ENCODE measurements at places on chromosomes 2 and 18. TPM values are rescaled to one million over a fixed set of nuclear protein-coding genes. Genes with fewer than 3 reads are reported as not detected.

GRCh38 chr2:169065864-169066517 lies 3.4 kb upstream of the DHRS9 start:
- no peak for DNase-seq

Gene ZSWIM2
- not detected for total RNA-seq

Gene LRATD1
- total RNA-seq = 0.28 TPM

DNA sequence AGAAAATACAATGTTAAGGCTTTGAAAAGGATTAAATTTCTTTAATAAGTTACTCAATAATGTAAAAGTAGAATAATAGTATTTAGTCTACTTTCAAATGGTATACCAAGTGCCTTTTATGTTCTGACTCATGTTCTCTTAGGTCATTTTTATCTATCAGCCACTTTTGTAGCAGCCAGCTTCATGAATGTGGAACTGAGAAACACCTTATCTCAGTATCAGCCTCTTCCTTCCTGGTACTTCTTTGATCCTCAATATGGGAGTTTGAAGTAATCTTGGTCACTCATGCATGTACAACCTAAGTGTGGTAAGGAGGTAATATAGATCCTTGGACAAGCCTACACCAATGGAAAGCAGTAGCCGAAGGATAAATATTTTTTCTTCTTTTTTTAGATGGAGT lies 180.4 kb upstream of the NRXN1 start:
- no peak for DNase-seq

DNA sequence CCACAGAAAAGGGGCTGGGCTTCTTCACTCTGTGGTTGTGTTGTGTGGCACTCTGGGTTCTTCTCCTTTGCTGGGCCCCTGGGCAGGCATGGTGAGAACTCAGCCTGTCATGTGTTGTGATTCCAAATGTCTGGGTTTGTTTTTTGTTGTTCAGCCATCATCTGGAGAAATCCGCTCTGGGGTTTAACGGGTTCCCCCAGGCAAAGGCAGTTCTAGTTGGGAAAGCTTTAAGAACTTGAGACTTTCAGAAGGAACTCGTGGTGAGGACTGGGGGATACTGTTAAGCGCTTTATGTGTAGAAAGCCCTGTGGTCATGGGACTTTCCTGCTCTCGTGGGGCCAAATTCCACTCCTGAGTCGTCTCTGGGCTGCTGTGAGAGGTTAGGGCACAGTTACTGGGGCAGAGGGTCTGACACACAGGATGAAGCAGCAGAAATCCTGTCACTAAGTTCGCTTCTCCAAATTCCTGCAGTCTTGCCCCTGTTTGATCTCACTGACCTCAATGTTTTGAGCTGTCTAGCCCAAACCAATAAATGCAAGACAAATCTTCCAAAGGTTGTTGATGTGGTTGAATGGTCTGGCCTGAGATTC lies 87.7 kb downstream of the RAPGEF4 start:
- no peak for DNase-seq

GRCh38 chr2:236654496-236654895 lies 84.9 kb downstream of the ACKR3 start:
- DNase-seq = no peak

DNA sequence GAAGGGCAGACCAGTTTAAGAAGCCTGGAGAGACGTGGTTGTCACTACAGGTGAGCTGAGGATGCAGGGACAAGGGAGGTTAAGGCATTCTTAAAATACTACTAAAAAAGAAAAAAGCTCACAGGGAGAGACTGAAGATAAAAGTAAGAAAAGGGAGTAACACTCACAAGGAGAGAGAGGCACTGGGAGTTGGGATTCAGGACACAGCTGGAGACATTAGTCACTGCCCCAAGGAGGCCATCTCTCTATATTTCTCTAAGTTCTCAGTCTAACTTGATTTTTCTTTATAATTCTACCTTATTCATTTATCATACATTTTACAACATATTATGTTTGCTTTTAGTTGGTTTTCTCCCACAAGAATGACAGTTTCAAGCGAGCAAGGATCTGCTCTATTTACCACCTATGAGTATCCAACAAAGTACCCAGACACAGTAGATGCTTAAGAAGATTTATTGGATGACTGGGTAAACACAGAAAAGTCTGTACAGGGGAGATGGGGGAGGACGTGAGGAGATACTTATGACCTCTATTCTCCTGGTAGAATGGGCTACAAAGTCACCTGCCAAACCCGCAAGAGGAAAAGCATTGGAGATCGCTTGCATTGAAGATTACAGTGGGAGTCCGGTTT lies 2.2 kb downstream of the SERPINE2 start:
- DNase-seq = no peak

DNA sequence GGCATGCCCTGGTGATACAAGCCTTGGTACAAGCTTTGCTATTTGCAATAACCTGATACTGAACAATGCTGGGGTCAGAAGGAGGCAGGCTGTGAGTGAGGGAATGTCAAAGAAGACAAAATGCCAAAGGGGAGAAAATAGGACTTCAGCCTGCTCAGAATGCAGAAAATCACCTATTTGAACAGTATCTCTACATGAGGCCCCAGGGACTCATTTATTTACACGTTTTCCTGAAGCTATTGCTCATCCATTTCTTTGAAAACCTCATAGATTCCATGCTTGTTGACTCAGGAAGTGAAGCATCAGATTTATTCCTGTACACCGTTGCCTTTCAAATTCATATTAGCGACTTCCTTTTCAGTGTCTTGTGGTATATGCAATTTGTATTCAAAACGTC lies 69.4 kb upstream of the CBLN2 start:
- DNase-seq = no peak

Gene IL36RN
- not detected for total RNA-seq

Gene EMILIN1
- 26.5 TPM for total RNA-seq

DNA sequence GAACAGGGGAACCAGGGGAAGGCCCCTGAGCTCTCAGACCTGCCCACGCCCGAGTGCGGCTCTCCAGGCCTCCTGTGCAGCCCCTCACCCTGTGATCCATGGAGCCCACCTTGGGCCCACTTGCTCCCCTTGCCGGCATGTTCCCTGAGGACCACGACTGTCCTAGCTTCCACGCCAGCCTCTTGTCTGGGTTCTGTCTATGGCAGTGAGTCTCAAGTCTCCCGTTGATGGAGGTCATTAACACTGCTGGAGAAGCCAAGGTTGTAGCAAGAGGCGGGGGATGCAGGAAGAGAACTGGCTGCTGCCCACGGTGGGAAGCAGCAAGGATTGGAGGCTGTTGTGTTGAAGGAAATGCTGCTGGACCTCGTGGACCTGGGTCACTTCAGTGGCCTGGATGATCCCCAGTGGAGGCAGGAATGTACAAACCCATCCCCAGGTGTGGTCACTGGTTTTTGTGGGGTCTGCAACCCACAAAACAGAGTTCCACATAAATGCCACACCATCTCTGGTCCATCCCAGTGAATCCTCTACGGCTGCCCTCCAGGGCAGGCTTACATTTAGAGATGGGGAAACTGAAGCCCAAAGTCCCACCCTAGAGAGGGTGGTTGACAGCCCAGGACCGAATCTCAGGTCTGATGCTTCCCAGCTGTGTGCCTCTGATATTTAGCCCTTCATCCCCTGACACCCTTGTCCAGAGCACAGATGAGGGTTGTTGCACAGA lies 150.3 kb downstream of the NDUFA10 start:
- no peak for DNase-seq

DNA sequence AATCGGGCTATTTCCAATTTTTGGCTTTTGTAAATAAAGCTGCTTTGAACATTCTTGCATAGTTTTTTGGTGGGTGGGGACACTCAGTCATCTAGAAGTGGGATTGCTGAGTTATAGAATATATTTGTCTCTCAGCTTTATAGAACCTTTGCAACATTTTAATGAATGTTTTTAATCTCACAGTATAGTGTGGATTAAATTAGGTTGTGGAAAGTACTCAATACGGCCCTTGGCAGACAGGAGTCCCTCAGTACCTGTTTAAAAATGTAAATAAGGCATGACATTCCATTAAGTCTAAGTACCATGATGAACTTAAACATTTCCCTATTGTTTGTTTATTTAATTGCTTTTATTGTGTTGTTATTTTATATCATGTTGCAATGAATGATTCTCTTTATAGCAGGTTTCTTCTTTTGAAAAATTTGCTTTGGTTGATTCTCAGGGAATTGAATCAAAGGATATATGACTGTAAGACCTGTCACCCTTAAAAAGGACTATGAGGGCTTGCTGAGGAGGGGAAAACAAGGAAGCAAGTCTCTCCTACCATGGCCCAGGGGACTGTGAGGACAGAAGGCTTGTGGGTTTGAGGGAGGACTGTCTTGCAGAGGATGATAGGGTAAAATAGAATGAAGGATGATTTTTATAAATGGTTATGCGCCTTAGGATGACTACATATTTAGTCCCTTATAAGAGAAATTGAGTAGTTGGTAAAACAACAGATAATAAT lies 165.1 kb downstream of the RPIA start:
- DNase-seq = no peak

DNA sequence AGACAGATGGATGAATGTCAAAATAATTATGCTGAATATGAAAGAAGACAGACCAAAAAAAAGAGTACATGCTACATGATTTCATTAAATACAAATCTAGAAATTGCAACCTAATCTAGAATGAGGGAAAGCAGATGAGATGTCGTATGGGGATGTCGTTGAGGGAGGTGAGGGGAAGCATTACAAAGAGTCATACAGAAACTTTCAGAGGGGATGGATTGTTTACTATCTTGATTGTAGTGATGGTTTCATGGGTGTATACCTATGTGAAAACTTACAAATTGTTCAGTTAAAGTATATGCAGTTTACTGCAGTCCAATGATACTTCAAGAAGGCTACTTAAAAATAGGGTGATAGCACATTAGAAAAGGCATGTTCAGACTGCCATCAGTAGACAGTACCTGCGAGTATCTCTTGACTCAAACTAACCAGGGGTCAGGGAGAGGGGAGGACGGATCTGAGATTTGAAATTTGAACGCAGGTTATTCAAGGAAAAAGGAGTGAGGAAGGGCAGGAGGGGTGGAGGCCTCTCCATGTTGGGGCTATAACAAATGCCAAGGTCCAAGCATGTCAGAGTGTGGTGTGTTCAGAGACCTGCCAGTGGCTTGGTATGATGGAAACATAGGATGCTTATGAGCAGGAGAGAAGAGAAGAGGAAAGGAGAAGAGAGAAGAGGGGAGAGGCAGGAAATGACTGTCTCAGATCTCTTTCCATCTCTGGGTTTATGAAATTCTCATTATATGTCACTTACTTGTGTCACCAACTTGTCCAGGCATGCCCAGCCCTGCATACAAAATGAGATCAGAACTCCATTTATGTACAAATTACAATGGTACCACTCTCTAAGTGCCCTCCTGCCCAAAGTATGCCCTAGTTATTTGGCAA lies 257.3 kb upstream of the CXCR4 start:
- no peak for DNase-seq

- DNase-seq = no peak
These were observed 59.6 kb upstream of the CHN1 start for GRCh38 chr2:175064797-175065196.

GRCh38 chr2:7649461-7650228 lies 732.4 kb downstream of the RNF144A start:
- no peak for DNase-seq

Gene MYO7B
- total RNA-seq = 0.18 TPM

DNA sequence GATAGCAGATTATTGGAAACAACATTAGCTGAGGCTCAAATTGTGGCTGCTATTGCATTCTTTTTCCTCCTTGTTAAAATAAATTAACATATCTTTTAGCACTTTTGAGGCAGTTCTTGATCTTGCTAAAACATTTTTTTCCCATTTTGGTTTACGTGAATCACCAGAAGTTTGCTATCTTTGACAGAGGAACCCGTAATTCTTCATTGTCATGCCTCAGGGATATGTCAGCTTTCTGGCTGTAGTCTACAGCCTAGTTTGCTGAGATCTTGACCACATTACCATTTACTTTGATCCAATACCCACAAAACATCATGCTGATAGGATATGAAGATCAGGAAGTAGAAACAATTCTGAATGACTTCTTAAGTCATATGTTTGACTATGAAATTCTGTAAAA lies 25.1 kb upstream of the FANCL start:
- no peak for DNase-seq

Gene NAPG
- total RNA-seq = 39.2 TPM

GRCh38 chr2:99692785-99693184 lies 203.0 kb upstream of the REV1 start:
- no peak for DNase-seq

- DNase-seq = peak; percentile 94
These were observed 1.7 kb downstream of the ARHGAP28 start for GRCh38 chr18:6731222-6731596.

Gene FSIP2
- under 0.01 TPM for total RNA-seq

- peak; percentile 95 for DNase-seq
These were observed 168.6 kb upstream of the SIX2 start for GRCh38 chr2:45177870-45178269.

Gene LINC00305
- total RNA-seq = not detected

DNA sequence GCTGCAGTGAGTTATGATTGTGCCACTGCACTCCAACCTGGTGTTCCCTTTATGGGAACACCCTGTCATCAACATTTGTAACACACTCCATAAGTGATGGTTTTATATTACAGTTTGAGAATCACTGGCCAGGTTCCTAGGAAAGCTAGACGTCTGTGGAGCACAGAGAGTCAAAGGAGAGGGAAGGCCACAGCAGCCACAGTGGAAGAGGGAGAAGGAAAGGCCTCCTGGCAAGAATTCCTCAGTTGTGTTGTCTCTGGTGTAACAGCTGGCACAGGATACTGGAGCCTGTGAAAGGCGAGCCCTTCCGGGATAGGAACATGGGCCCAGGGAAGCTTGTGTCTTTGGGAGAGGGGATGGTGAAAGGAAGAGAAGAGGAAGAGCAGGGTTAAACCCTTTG lies 360.5 kb upstream of the PIK3C3 start:
- no peak for DNase-seq

DNA sequence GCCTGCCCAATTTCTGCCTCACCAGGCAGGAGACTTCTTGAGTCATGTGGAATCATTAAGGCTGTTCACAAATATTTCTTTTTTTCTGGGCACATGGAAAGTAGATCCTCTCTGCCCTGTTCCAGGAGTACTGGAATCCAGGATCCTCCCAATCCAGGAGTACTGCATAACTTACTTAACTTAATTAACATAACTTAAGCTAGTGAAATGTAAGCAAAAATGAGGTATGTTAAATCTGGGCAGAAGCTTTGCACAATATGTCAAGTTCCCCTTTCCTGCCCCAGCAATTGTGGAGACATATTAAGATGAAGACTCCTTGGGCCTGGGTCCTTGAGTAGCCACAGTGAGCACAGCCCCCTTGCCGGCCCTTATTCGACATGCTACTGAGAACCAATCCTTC lies 3.2 kb downstream of the CD207 start:
- no peak for DNase-seq

Gene CASP8
- total RNA-seq = 18.6 TPM

DNA sequence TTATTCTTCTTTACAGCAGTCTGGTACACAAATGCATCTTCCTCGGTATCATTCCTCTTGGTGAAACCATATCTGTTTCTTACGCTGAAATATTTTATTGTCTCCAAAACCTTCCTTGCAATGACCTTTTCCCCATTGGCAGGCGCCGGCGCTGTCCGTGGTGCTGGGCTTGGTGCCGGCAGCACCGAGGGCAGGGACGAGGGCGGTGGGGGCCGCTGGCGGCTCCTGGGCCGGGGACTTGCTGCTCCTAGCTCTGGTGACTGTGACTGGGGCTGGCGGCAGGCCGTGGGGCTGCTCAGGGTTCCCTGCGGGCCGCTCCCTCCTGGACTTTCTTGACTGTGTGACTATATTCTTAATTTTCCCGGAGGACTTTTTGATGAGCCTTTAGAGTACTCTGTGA lies 72.5 kb downstream of the GPR39 start:
- DNase-seq = peak; percentile 5

Gene VWA3B
- not detected for total RNA-seq

GRCh38 chr18:79853993-79854364 lies 56.2 kb downstream of the KCNG2 start:
- DNase-seq = no peak

Data from IMR-90 (cell line).